ENCODE measurements at places on chromosomes 11 and 22.

GRCh38 chr22:50524676-50525103 is 708 bp downstream of the SCO2 start:
- DNase-seq: no peak

GRCh38 chr11:2531277-2531986 is 86.6 kb downstream of the KCNQ1 start:
- no peak for DNase-seq

DNA sequence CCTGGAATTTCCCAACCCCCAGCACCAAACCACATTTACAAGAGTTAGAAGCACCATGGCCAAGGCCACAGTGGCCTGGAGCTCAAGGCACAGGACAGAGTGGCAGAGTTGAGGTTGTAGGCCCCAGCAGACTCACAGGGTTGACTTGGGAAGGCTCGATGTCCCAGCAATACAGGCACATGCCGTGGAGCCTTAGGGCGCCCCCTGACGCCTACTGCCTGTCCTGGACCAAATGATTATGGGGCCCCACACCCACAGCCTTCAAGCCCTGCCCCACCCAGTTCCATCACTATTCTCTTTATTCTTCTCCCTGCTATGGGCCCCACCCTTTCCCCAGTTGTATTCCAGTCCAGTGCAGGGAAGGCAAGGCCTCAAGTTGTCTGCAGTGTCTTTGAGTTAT is at the start of gene CCDC179:
TSS of gene CCDC179 (minus strand) at position 234 of the 400 bp plus-strand sequence. CDS start at position 181, 53 bp downstream.
- DNase-seq: no peak

- DNase-seq: no peak
These were observed 88.1 kb downstream of the GALNT18 start for GRCh38 chr11:11533751-11534150.

DNA sequence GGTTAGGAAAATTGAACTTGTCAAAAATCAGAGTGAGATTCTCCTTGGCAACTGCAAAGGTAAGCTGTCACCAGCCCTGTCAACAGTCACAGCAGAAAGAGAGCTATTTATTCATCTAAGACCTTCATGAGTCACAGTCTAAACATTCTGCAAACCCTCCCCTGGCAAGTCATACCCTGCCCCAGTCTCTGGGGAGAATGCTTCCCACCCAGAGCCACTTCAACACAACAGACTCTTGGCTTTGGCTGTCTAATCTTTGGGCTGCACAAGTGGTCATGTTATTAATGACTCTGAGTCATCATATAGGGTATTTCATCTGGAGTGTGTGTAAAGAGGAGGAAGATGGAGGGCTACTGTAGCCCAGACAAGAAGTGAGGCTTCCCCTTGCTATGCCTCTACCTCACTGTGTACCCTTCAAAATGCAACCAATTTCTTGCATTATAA is 153.4 kb downstream of the CCDC34 start:
- DNase-seq: peak; percentile 66

GRCh38 chr11:115334932-115335788 is 169.1 kb downstream of the CADM1 start:
- peak; percentile 4 for DNase-seq

All from AG09309 (cell line).